ENCODE measurements at places on chromosomes 2 and 18.

GRCh38 chr18:35010993-35011392 lies 30.2 kb upstream of the MAPRE2 start:
- no peak for DNase-seq

DNA sequence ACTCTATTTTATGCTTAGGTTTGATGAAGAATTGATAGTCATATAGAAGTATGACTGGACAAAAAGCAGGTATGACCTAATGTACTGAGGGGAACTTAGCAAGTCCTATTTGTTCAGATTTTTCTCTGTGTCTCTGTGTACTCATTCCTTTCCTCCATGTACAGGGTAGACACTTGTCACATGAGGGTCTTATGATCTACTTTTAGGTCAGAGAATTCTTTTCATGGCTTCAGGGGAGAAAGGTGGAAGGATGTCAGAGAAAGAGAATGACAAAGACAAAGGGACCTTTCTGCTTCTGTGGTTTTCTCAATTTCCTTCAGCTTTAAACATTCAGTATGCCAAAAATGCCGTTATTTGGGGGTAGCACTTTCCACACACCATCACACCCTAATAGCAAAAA lies 181.6 kb downstream of the WDPCP start:
- no peak for DNase-seq

DNA sequence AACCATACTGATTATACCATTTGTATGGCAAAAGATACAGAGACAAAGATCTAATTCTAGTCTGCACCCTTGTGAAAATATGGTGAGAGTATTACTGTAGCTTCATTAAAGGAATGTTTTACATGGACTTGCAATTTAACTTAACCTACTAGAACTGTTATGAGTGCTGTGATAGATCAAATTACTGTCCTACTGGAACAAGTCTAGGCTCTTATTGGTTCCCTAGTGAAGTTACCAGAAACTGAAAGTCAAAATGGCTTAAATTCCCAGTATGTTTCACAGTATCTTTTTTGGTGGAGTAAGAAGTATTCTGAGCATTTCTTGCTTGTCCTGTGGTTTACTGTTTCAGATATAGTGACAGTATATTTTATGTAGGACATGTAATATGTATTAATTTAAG lies 3.8 kb upstream of the TBR1 start:
- no peak for DNase-seq

GRCh38 chr18:55232506-55232905 lies 273.2 kb upstream of the CCDC68 start:
- DNase-seq = no peak

GRCh38 chr2:165633431-165633830 lies 160.6 kb downstream of the GALNT3 start:
- no peak for DNase-seq

Measured in small intestine (tissue), 16 donors.